Nucleus accumbens (tissue), 56 donors: ENCODE measurements at places on chromosomes 11 and 22.

DNA sequence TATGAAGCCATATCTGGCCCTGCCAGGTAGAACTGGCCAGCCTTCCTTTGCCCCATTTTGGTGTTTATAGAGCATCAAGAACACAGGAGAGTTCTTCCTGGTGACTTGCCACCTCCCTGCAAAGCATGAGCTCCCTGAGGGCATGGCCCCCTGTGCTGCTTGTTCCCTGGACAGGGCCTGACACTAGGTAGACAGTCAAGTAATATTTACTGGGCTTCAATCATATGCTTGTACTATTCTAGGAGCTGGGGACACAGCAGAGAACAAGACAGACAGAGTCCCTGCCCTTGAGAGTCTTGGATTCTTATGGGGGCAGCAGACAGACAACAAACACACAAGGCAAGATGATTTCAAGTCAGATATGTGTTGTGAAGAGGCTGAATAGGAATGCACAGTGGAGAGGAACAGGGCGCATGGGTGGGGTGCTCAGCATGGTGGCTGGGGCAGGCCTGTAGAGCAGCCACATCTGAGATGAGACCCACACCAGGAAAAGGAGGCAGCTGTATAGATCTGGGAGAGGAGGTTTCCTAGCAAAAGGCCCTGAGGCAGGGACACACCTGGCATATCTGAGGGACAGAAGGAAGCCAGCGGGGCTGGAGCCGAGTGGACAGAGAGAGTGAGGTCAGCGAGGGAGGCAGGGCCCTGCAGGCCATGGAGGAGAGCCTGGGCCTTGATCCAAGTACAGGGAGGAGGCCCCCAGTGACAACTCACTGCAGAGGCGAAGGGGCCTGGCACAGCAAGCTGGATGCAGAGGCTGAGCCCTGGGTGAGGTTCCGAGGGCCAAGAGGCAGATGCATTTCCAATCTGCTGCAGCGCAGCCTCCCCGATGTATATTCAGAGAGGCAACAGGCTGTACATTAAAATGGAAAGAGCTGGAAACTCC lies 10.2 kb upstream of the CBX6 start:
- no peak for DNase-seq

DNA sequence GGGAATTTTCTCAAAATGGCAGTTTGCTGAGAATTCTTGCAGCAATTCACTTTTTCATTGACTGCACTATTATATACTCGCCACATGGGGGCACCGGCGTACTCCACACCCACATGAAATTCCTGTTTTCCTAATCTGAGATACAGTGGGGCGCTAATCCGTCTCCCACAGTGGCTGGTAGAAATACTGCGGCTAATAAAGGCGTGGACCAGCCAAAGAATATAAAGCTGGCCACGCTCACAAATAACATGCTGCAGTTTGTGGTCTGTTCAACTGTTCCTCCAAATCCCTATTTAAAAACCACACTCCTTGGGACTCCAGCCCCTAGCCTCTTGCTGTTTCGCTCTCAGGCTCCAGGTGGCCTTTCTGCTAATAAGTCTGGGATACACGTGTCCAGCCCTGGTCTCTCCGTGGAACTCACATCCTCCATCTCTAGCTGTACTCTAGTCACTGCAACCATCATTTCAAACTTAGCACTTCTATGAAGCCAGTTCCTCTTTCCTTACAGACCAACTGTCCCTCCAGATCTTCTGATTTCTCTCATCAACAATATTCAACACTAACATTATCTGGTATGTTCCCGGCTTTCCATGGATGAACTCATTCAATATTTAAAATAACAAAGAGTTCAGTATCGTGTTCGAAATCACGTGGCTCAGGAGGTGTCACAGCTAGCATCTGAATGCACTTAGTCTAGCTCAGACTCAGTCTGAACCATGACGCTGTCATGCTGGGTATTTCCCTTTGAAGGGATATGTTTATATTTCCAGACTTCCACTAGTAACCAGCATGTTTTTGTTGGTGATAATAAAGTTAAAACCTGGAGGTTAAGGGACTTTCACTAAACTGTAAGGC lies 22.0 kb downstream of the TBRG1 start:
- DNase-seq: peak; percentile 27

DNA sequence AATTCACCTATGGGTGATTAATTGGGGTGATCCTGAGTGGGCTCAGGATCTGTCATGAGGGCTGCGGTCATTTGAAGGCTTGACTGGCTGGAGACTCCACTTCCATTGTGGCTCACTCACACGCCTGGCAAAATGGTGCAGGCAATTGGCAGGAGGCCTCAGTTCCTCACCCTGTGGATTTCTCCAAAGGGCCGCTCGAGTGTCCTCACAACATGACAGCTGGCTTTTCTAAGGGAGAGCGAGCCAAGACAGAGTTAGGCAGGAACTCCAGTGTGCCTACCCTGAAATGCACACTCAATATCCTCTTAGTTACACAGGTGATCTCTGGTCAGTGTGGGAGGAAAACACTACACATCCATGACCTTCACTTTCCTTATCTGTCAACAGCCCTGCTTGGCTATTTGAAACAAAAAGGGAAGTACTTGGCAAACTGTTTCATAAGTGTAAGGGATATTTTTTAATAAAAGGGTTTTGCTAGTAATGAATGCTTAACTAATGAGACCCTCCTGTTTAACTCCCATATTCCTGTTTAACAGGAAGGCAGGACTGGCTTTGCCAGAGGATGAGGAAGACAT lies 25.7 kb downstream of the OSBP2 start:
- DNase-seq: no peak

DNA sequence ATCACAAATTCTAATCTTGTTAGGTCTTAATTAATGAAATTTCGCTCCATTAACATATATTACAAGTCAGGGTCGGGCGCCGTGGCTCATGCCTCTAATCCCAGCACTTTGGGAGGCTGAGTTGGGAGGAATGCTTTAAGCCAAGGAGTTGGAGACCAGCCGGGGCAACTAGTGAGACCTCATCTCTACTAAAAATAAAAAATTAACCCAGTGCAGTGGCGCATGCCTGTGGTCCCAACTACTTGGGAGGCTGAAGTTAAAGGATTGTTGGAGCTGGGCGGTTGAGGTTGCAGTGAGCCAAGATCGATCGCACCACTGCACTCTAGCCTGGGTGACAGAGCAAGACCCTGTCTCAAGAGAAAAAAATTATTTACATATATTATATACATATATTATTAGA lies 1.9 kb downstream of the TMA7B start:
- DNase-seq: no peak

DNA sequence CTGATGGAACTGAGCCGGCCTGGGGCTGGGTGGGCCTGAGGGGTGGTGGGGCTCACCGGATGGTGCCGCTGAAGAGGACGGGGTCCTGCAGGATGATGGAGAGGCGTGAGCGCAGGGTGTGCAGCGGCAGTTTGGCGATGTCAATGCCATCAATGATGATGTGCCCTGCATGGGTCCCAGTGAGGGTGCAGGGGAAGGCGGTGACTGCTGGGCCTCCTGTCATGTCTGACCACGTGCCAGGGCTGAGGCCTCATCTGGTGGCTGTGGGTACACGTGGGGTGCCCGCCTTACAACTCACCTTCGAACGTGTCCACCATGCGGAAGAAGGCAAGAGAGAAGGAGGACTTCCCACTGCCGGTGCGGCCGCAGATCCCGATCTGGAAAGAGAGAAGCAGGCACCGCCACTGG lies 7.1 kb upstream of the KCNJ11 start:
- DNase-seq: no peak

GRCh38 chr11:16512899-16513241 lies 156.5 kb upstream of the SOX6 start:
- DNase-seq: no peak
